Activated T-cell treated with anti-CD3 and anti-CD28 coated beads for 48 hours (primary cell): ENCODE measurements at places on chromosomes 2 and 18.

- DNase-seq = no peak
These were observed 155.2 kb downstream of the TWIST2 start for GRCh38 chr2:239002954-239003623.

GRCh38 chr2:159744363-159744762, 32.1 kb downstream of the MARCHF7 start:
- DNase-seq = no peak

GRCh38 chr18:24009651-24010333, 4.8 kb upstream of the TTC39C start:
- no peak for DNase-seq

DNA sequence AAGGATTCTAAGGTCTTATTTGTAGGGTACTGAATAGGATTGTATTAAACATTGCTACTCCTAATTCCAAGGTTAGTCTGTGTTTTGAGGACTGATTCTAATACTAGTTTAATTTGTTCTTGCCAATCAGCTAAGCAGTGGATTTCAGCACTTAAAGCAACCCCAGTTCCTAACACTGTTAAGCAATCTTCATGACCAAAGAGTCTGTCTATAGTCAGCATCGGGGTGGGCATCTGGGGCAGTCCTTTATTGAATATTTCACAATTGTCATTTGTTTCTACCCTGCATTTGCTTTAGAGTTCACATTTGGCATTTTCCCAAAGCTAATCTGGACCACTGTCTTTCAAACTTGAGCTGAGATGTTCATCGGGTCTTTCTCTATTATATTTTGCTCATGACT, 248.0 kb upstream of the TANK start:
- DNase-seq = no peak

DNA sequence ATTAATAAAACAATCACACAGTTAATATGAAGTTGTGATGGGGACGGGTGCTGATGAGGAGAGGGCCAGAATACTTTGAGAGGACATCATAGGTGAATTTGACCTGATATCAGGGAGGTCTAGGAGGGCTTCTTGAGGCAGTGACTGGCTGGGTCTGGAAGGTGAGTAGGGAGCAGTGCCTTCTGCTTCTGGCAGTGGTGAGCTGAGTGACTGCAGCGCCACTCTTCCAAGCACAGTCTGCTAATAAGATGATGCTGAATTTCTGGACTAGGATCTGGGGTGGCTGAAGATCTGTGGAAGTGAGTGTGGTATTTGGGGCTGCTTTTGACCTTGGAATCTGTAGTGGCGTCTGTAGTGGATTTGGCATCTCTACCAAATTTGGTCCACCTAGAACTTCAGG, 5.5 kb downstream of the DGKD start:
- no peak for DNase-seq

GRCh38 chr2:206277503-206277902, 3.0 kb downstream of the ZDBF2 start:
- no peak for DNase-seq

DNA sequence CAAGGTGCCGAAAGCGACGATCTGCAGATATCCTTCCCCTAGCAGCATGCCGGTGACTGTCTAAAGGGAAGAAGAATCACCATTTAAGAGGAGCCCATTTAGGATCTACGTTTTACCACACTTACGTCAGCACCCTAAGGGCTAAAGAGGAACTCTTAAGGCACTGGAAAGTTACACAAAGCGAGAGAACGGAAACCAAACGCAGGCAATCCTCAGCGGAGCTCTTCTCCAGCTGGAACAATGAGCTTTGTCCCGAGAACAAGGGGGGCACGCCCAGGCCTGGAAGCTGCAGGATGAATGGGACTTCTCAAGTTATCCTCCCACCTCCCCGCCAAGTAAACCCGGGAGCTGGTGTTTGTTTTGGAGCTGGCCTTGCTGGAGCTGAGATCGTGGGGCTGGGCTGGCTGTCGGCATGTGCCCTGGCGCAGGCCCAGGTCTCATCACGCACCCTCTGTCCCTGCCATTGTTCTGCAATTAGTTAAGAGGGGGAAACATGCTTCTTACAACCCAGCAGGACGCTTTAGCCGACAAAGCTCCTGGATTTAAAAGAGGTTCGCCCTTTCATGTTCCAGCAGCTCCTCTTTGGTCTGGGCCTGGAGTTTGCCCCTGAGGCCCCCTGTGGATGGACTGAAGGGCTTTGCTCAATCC, 36.4 kb downstream of the PXDN start:
- DNase-seq = no peak

DNA sequence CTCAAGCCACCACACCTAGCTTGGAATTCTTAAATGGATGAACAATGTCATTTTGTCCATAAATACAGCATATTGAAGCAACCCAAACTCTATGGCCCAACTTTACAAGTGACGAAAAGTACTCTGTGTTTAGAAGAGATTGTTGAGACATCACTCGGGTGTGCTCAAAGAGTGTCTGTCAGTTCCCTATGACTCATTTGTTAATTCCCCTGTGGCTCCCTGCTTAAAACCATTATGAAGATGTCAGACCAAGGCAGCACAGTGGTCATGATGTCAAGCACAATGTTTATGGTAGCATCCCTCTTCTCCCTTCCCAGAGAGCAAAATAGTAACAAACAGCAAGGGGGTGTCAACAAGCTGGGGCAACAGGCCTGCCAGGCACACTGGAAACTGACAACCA, 3.0 kb downstream of the LYG1 start:
- no peak for DNase-seq

GRCh38 chr18:45245091-45245511, 370.2 kb upstream of the SLC14A2 start:
- no peak for DNase-seq

DNA sequence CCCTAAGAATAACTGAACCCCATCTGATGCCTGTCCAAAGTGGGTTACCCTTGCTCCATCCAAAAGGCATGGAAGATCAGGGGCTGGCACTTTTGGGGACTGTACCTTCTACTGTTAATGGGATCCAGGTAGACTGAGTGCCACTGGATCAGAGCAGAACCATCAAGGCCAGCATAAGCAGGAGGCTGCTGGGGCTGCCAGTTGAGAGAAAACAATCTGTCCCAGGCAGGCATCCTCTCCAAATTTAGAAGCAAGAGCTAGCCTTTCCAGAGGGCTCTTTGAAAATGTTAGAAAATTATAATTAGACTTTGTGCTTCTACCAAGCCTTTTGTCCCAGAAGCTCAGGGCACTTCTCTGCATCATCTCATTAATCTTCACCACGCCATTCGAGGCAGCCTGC, 245.6 kb downstream of the CDH20 start:
- DNase-seq = no peak

DNA sequence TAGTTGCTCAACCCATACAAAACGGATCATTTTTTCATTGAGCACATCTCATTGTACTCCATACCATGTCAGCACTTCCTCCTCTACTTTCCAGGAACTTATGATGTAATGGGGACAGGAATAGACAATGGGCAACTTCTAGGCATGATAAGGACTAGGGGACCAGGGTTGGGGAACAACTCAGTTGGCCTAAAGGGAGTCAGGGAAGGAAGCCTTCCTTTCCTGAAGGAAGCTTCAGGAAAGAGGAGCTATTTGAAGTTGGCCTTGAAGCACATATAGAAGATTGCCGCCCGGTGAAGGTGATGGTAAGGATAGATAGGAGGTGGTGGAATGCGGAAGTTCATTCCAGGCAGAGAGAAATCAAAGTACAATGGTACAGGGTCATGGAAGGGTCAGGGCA, 283.9 kb downstream of the SLC8A1 start:
- DNase-seq = no peak

- DNase-seq = no peak
These were observed 118.3 kb upstream of the KLHL14 start for GRCh38 chr18:32891130-32891529.

DNA sequence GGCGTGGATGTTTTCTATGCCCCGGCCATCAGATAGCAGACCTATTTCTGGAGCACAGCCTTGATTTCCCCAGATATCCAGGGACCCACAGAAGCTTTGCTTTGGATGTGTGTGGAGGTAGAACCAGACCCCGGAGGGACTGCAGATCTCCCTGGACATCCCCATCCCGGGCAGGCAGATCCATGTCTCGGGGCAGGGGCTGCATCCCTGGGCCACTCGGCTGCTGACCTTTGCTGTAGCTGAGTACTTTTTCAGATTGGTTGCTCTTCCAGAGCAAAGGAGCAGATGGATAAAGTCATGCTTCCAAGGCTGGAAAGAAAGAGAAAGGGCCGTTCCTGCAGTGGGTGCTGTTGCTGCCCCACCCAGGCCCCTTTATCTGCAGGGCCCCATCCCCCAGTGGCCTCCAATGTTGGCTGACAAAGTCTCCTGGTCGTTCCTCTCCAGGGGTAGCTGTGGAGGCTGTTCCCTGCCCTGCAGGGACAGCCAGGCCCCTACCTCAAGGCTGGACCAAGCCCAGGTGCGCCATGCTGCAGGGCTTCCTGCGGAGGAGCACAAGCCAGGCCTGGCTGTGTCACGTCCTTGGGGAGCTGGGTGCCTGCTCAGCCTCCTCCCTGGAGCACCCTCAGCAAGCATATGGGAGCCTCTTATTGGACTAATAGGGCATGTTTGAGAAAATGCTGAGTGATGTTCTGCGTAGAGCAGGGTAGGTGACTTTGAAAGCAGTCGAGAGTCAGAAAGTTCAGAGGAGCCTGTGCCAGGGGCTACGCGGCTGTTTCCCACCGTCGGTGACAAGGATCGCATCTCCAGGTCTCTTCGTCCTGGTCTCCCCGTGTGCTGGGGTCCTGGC, 68.4 kb downstream of the TPO start:
- DNase-seq = no peak

DNA sequence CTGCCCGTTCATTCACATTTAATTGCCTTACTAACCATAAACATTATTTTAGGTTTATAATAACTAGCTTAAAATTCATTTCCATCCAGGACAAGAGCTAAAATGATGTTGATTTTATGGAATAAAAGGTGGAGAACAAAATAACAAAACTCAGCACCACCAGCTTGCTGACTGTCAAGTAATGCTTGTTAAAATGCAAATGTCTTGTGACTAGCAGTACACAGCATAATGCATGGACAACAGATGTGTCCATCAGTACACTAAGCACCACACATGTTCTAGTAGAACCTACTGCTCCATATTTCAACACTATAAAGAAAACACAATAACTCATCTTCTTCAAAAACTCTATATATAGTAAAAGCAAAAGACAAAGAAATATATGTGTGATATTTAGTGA, 224.7 kb upstream of the SMAD7 start:
- no peak for DNase-seq

- no peak for DNase-seq
These were observed 16.3 kb upstream of the BOK start for GRCh38 chr2:241542278-241542605.

GRCh38 chr2:228503731-228504130, 322.2 kb upstream of the SPHKAP start:
- DNase-seq = no peak

DNA sequence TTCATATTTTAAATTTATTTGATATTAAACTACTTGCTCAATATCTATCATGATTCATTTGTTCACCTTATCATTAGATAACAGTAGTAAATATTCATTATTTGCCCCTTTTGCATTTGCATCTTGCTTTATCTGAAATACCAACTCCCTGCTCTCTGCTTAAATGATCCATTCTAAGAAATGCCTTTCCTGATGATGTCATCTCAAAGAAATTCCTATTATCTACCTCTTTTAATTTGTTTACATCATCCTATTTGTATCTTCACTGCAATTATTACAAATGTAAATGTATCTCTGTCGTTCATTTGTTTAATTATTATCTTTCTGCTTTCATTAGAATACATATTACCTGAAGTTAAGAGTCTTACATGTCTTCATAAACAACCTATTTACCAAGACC, 549.9 kb downstream of the CBLN2 start:
- DNase-seq = no peak

- DNase-seq = no peak
These were observed 95.8 kb downstream of the TMEM163 start for GRCh38 chr2:134623046-134623445.

GRCh38 chr2:142415461-142415860, 284.6 kb upstream of the LRP1B start:
- DNase-seq = no peak

DNA sequence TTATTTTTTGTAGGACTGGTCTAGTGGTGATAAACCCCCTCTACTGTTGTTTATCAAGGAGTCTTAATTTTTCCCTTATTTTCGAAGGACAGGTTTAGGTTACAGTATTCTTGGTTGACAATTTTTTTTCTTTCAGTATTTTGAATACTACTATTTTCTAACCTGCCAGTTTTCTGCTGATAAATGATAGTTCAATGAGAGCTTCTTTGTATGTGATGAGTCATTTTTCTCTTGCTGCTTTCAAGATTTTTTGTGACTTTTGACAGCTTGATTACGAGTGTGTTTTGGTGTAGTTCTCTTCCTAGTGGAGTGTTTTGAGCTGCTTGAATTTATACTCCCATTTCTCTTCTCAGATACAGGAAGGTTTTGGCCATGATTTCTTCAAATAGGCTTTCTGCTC, 77.5 kb downstream of the ACSL3 start:
- DNase-seq = no peak

- DNase-seq = no peak
These were observed 2.4 kb upstream of the HOXD8 start for GRCh38 chr2:176126929-176127773.

GRCh38 chr2:187936228-187936627, 355.4 kb upstream of the GULP1 start:
- DNase-seq = no peak

DNA sequence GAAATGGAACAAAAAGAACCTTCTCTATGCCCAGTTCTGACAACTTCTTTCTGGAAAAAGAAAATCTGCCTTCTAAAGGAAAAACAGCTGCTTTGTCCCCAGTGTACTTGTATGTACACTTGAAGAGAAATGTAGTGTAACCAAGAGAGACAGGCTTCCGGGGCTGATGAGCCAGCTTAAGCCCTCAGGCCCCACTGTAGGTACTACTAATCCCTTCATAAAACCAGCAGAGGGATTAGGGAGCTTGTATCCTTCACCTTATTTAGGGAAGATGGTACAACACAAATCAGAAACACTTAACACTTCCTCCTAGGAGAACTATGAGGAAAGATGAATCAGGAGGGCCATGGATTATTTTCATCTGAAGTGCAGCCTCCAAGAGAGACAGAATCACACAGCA, 18.8 kb upstream of the SUCLG1 start:
- no peak for DNase-seq

GRCh38 chr2:128371648-128372345, 53.1 kb upstream of the HS6ST1 start:
- DNase-seq = no peak

DNA sequence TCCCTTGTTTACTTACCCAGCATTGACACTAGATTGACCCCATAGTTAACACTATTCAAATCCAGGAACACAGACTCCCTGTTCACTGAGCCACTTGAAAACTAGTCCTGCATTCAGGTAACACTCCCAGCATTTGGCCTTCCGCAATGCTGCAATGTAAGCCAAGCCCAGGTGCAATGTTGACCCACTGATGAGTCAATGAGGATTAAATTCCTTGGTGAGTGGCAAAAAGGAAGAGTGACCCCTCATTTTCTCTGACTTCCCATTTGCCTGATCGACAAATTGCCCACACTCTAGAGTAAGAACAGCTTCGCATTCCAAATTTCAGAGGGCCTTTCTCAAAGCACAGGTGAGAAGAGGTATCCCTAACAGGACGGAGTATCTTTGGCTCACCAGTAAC, 251.9 kb downstream of the FBXO15 start:
- no peak for DNase-seq

GRCh38 chr2:144217853-144218633, 301.9 kb downstream of the ZEB2 start:
- no peak for DNase-seq
